ENCODE measurements at places on chromosomes 1 and 21.

GRCh38 chr1:17610085-17610484, 70.6 kb downstream of the ARHGEF10L start:
- DNase-seq: no peak

- DNase-seq: no peak
Observed at GRCh38 chr1:3909615-3910014, 9.5 kb upstream of the C1orf174 start.

- no peak for DNase-seq
Observed at GRCh38 chr1:11373895-11374747, 101.1 kb downstream of the UBIAD1 start.

GRCh38 chr21:31957631-31958030, 84.8 kb downstream of the HUNK start:
- no peak for DNase-seq

GRCh38 chr1:118945489-118945888, 42.7 kb downstream of the TBX15 start:
- DNase-seq: no peak

DNA sequence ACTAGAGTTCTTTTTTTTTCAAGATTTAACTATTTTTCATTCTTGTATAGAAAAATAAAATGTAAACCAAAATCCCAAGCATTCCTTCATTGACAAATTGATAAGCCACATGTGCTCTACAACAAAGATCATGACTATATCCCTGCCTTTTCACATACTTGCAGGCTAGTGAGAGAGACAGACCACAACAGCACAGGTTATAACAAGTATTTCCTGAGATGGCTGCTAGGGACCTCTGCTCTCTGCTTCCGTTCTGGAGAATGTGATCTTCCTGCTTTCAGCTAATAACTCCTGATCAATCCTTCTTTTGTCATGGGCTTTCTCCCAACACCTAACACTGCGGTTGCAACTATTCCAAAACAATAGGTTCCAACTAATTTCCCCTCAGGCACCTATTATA, 14.0 kb upstream of the SPRR2F start:
- DNase-seq: no peak

GRCh38 chr1:51214615-51215131, 21.4 kb upstream of the RNF11 start:
- peak; percentile 53 for DNase-seq

DNA sequence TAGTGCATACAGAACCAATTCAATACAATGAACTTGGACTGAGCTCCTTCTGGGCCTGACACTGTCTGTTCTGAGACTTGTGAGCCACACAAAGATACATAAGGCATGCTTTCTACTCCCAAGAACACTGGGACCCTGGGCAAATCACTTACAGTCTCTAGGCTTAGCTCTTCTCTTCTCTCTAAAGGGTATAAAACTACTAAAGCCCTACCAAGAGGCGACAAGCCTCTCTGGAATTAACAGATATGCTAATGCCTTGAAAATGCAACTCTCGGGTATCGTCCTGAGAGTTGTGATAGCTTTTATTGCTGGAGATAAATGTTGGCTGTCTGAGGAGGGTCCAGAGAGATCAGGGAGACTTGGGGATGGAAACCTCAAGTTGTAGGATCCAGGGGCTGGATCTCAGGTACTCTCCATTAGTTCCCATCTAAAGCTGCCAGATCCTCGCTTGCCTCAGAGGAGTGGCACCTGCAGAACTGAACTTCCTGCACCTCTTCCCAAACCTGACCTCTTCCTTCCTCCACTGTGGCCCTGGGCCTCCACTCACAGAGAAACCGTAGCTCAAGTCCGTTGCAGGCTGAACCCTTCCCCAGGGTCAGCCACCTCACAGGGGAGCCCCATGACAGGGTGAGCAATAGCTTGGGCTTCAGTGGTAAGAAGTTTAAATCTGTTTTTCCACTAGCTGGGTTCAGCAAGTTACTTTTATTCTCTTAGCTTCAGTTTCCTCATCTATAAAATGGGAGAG, 11.5 kb upstream of the CFAP45 start:
- DNase-seq: no peak

DNA sequence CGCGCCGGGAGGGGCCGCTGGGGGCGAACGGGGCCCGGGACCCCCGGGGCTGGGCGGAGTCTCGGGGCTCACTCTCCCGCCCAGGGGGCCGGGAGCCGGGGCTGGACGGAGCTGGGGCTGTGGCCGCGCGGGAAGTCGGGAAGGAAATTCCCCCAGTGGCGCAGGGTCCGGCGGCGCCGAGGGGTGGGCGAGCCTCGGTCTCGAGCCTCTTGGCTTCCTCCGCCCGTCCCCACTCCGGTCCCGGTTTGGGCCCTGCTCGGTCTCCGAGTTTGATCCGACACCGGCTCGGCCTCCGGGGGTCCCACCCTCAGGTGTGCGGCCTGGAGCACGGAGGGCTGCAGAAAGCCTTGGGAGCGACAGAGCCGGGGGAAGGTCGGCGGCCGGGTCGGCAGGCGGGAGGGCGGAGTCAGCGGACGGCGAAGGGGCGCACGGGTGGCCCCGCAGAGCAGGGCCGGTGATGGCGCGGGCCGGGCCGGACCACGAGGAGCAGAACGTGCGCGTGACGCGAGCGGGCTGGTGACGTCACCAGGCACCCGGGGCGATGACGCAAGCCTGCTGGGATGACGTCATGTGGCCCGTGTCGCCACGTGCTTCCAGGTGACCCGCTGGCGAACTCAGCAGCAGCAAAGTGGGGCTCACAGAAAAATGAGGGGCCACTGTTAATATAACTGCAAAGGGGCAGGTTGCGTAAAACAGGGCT, 610 bp upstream of the HES4 start:
- DNase-seq: peak; percentile 77

DNA sequence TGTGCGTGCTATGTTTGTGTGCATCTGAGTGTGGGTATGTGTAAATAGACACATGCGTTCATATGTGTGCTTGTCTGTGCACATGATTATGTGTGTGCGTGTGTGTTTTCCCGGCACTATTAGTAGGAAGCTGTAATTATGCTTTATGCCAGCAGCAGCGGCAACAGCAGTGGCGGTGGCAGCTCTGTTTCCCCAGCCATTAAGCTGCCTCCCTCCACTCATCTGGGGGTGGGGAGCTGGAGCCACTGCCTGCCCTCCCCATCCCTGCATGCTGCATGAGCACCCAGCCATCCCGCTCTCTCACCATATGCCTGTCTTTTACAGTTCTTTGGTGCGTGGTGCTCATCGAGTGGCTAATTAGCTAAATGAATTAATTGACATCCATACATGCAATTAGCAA, 30.5 kb upstream of the ACOT11 start:
- DNase-seq: no peak

GRCh38 chr1:11494771-11495170, 15.8 kb downstream of the DISP3 start:
- no peak for DNase-seq
